HuH-7 (cell line): ENCODE measurements at places on chromosomes 2 and 18.

GRCh38 chr18:31506024-31506742 is 8.2 kb downstream of the DSG2 start:
- DNase-seq: no peak

DNA sequence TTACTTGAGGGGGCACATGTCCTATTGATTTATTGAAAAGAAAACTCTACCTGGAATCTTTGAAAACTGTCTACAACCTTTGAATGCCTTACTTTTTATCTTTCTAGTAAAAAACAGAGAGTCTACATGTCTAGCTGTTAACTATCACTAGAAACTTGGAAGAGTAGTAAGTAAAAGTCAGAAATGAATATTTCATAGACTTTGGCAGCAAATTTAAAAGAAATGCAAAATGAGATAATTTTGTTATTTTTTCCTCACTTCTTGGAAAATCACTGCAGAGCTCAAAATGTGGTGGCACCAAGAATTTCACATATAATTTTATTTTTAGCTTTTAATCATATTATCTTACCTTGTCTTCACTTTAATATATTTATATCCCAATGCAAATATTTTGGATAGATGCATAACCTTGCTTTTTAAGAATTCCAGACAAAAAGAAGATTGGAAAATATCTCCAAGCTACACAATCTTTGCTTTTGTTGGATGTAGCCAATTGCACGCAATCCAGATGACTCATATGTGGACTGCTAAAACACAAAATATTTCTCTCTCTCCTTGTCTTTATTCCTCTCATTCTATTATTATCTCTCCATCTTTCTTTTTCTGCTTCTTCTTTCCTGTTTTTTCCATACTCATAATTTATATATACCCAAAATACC is 92.2 kb upstream of the DSEL start:
- DNase-seq: no peak

DNA sequence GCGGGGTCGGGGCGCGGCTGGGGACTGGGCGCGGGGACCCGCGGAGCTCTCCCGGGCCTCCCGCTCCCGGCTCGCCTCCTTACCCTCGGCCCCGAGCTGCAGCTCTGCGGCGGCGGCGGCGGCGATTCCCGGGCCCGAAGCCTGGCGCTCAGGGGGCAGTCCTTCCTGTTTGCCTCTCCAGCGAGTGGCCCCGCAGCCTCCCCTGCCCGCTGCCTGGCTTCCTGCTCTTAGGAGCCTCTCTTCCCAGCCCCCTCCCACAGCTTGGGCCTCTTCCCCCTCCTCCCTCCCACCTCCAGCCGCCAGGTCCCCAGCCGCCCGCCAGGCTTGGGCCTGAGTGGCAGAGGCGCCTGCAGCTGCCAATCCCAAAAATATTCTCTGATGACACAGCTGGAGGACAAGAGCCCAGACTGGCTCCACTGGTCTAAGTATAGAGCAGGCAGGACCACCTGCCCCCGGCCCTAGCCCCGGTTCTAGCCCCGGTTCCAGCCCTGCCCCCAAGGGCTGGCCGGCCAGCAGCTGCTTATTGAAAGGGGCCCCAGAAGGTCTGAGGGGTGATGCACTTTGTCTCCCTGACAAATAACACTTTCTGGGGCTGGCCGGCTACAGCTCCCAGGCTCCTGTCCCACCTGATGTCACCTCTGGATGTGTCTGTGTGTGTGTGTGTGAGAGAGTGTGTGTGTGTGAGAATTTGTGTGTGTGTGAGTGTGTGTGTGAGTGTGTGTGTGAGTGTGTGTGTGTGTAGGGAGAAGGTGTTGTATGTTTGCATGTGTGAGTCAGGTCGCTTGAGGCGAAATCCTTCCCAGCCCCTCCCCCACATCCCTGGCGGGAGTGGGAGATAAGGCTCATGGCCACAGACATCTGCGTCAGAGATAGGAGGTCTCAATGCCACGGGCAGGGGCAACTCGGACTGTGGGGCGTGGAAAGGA is at the start of gene OBSL1:
Gene OBSL1 (minus strand): TSS at position 229 of the 926 bp plus-strand sequence. CDS start 307 bp downstream, outside the sequence.
- DNase-seq: peak; percentile 93

- no peak for DNase-seq
Observed at GRCh38 chr2:102313025-102313424, 1.7 kb downstream of the IL1RL1 start.

DNA sequence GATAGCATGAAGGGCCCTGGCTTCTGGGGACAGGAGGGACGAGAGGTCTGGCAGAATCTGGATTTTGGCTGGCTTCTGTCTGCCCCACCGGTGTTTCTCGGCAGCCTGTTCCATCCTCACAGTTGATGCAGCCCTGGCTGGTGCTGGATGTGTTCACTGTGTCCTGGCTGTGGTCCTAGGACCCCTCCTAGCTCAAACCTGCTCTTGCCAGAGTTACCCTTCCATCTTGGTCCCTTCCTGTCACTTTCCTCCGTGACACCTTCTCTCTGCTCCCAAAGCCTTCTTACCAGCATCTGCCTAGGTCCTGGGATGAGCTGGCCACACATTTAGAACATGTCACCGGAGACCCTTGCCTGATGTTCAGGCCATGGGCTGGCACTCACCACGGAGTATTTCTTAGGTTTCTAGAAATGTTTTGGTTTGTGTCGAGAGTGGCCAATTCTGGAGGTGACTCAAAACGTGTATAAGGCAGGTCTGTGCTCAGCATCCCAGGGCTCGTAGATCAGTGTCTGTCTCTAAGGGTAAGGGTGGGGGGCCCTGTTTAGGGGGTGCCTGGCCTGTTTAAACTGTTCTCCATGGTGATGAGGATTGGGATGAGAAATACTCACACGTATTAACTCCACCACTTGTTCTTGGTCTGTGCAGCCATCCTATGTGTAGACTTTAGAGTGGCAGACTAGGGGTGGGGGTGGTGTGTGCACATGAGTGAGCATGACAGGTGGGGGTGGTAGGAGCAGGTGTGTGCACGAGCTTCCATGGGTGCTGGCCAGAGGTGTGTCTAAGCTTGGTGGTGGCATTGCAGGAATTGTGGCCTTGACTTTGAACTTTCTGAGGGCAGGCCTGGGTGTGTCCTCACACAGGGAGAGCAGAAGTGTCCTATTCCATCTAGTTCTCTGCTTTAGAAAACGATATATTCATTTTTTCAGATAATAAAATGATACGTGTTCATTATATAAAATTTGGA is 162.7 kb downstream of the DYSF start:
- no peak for DNase-seq

DNA sequence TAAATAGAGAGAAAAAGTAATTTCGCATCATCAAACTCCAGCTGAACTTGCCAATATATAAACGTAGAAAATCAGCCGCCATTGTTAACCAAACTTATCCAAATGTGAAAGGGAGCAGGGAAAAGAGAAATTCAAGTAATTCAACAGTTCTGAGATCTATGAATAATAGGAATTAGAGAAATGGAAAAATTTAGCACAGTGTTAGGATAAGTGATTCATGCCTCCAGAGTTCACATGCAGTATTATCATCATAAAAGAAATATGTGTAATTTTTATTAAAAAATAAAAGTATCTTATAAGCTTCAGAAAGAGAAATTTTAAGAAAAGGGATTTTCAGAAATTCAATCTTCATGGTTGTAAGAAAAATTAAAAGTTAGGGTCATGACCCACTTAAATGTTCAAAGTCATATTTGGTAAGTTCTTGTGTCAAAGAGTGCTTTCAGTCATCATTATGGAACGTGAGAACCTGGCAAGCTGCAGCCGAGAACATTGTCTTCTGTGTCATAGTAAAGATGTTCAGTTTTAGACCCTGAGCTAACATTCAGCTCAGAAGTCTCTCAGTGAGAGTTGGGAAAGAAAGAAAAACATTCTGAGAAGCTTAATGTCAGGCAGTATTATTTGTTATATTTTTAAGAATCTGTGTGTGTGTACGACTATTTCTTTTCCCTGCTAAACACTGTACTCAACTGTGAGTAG is 414.3 kb upstream of the RGPD4 start:
- no peak for DNase-seq

GRCh38 chr2:241666627-241667400 is 19.8 kb downstream of the DTYMK start:
- DNase-seq: no peak

DNA sequence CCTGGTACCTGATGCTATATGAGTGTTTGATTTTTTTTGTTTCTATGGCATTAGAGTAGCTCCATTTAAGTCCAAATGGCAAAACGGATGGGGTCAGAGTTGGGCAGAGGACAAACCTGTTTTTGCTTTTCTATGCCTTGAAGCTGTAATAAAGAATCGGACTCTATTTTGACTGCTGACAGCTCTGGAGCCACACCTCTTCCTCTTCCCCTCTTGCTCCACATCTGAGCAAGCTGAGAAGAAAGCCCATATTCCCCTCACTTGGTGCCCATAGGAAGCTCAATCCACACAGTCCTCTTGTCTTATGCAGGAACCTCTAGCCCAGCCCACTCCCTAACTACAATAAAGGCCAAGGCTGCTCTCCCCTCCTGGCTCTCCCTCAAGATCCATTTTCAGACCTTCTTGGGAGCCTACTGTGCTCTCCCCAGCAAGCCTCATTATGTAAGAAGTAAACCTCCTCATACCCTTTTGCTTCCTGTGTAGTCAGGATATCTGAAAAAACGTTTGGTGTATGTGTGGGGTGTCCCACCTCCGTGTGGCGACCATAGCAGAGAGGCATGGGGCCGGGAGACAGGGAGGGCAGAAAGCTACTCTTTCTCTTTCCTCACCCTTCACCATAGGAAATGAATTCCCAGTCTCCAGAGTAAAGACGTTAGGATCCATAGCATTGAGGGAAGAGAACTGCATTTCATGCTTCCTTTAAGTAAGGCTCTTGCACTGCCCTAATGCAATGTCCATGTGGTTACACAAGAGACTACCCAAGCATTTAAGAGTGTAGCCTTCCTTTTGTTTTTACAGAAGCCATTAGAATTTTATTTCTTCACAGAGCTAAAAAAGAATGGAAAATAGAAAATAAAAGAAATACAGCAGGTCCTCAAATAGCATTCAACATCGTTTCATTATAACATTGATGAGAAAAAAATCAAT is 41.9 kb upstream of the RAPGEF4 start:
- no peak for DNase-seq

- DNase-seq: no peak
Observed at GRCh38 chr18:42414756-42415454, 459.9 kb downstream of the PIK3C3 start.

DNA sequence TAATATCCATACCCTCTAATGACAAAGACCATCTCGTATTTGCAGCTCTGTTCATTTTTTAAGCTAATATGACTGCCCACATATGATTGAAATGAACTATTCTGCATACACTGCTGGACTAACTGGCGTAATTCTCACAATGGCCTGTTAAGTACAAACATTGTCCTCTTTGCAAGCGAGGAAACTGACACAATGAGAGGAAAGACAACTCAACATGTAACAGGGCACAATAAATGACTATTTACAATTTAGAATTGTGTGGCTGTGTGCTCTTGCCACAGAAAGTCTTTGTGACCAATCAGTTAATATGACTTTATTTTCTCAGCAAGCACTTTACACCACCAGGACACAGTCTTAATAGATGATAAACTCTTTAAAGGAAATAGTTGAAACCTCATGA is 498.0 kb downstream of the CNTNAP5 start:
- DNase-seq: no peak

DNA sequence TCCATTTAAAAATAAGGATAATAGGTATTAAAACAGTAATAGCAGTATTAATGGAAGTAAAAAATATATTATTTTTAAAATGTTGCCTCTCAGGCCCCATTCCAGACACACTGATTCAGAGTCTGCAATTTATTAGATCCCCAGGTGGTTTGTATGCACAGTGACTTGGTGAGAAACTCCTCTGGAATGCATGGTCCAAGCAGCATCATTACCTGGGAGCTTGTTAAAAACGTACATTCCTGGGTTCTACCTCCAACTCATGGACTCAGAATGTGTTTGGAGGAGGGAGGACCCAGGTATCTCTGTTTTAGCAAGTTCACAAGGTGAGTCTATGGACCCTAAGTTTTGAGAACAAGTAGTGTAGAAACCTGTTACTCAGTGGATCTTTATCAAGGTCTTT is 95.6 kb downstream of the ITGA4 start:
- DNase-seq: no peak

- DNase-seq: no peak
Observed at GRCh38 chr2:172120118-172120517, 17.4 kb upstream of the DLX2 start.

- DNase-seq: no peak
Observed at GRCh38 chr2:28276076-28276618, 116.5 kb upstream of the FOSL2 start.

GRCh38 chr2:45184606-45185005 is 175.4 kb upstream of the SIX2 start:
- DNase-seq: no peak

GRCh38 chr2:202479090-202479489 is 103.0 kb downstream of the BMPR2 start:
- DNase-seq: no peak

DNA sequence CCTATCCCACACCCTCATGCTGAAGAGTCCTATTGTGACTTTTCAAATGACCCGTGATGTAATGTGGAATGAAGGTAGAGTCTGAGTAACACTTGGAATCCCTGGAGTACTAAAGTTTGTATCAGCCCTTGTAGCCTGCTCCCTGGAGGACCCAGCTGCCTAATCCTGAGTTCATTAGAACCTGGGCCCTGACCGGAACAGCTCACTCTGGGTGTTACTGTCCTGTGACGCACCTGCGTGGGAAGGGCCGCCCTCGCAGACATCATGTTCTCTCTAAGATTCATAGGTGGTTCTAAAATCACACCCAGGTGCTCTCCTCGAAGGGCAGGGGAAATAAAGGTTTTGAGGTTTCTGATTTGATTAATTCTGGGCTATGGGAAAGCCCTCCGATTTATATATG is 62.3 kb downstream of the NCK2 start:
- no peak for DNase-seq

GRCh38 chr2:76330865-76331264 is 620.1 kb upstream of the GCFC2 start:
- DNase-seq: no peak

DNA sequence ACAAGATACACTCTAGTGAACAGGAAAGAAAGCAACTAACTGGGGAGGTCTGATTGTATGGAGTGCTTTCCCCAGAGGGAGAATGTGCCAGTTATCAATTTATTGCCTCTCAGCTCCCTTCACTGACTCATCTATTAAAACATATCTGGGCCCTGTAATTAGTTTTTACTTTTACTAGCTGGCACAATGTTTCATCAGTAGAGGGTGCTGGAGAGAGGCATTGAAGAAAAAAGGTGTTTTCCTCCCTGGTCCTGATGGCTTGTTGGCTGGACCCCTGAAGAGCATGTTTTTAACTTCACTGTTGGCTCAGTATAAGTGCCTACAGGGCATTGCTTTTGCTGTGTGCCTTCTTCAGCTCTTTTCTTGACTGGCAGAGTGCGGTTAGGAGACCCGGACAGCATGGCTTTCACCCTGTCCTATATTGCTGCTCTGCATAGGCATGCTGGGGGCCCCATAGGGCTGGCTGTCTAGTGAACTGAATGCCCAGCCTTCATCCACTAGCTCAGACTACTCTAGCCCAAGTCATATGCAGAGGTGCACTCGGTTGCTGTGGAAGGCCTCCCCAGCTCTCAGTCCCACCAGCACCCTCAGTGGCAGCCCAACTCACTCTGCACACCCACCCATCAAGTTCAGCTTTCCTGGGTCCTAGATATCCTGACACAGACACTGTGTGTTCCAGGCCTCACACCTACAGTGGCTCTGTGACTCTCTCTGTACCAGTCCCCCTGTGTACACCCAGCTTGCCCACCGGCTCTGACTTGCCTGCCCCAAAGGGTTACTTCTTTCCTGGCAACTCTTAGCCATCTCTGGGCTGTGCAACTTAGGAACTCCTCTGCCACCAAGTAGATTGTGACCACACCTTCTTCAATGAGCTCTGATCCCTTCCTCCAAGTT is 62.3 kb upstream of the ACYP2 start:
- no peak for DNase-seq
